ENCODE measurements at places on chromosomes 12 and 14.
A peak's percentile ranks its signal among the peaks of the same experiment; 100 is the strongest.

DNA sequence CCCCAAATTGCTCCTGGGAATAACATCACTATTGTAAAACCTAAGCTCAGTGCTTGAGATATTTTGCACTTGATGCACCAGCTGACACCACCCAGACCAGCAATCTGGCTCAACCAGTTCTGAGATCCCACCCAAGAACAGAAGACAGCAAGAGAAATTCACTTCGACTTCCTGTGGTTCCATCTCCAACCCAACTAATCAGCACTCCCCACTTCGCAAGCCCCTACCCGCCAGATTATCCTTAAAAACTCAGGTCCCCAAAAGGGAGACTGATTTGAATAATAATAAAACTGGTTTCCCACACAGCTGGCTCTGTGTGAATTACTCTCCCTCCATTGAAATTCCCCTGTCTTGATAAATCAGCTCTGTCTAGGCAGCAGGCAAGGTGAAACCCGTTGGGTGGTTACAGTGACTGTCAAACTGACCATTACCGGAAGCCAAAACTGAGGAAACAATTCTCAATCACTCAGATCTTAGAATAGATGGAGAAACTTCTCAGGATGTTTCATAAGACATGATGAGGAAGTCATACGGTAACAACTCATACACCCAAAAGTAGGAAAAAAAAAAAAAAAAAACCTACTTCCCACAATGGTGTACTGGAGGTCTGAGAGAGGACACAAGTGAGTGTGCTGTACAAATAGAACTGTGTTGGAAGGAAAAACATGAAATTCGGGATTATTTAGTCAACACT, 92.4 kb downstream of the TMTC1 start:
- no peaks in the 10 kb centered on the region for H3K4me1 ChIP-seq

- no peak overlapping the region for H3K27ac ChIP-seq
- no peaks in the 10 kb centered on the region for H3K4me1 ChIP-seq
- H3K36me3 ChIP-seq, result no peaks in the 10 kb centered on the region
Measured at GRCh38 chr12:10159280-10159679, 12.7 kb downstream of the OLR1 start.

DNA sequence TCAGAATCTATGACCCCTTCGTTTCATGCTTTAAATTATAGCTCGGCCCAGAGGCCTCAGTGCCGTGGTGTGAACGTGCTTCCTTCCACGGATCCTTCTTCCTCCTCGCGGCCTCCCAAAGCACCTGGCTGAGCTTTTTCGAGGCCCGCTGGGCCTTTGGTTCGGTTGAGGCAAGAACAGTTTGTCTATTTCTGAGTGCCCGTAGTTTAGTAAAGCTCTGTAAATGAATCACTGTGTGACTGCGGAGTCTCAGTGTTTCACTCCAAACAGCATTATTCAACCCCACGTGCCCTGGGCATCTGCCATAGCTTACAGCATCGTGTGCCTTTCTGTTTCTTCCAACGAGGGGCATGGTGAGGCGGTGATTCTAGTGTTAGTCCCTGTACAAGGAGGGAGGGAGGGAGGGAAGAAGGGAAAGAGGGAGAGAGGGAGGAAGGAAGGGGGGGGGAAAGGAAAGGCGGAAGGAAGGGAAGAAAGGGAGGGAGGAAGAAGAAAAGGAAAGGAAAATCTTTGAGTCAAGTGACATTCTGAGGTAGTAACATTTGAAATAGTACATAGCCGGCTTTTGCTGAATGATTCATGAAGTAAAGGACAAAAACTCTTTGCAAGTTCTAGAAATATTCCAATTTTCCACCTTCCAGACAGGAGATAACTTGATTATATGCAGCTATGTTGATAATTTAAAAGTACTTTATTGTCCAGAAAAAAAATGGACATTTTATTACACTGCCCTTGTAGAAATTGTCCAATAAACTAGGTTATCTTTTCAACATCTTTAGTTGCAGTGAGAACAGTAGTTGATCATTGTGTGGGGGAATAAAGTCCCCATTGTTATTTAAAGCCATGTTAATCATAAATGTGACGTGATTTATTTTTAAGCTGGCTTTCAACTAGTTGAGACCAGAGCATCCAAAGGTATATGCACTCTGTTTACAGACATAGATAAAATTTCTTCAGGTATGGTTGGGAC, 1.2 kb upstream of the TRIM9 start:
- H3K27ac ChIP-seq, result peak overlapping the region; percentile 33
- peak overlapping the region; percentile 77 for H3K4me3 ChIP-seq
- peaks cover 16% of the 10 kb centered on the region for H3K27me3 ChIP-seq
- DNase-seq, result peak; percentile 86
- peaks cover 5% of the 10 kb centered on the region for H3K4me1 ChIP-seq

- DNase-seq, result no peak
- no peak overlapping the region for H3K4me3 ChIP-seq
- no peak overlapping the region for H3K27ac ChIP-seq
- no peaks in the 10 kb centered on the region for H3K4me1 ChIP-seq
- H3K36me3 ChIP-seq, result no peaks in the 10 kb centered on the region
Measured at GRCh38 chr12:56987011-56987410, 19.3 kb downstream of the ZBTB39 start.

GRCh38 chr12:14284184-14284722, 81.2 kb upstream of the ATF7IP start:
- H3K4me3 ChIP-seq, result no peak overlapping the region
- DNase-seq, result no peak
- no peaks in the 10 kb centered on the region for H3K4me1 ChIP-seq

DNA sequence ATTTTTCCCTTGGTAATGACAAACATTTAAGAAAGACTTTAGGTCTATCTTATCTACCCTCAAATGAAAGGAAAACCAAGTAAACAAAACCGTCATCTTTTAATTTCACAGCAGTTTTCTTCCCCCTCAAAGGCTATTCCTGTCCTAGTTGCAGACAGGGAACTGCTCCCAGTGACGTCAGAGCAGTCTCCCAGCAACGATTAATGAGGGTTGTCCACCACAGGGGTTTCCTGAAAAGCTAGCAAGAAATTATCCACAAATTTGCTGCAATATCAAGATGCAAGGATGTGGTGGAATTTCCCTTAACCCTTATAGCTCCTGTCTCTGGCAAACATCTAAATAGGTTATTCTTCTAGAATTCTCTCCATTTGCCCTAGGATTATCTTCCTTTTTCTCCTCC, 89.1 kb upstream of the STAC3 start:
- no peaks in the 10 kb centered on the region for H3K27me3 ChIP-seq
- peak; percentile 77 for DNase-seq
- peaks cover 7% of the 10 kb centered on the region for H3K4me1 ChIP-seq
- H3K27ac ChIP-seq, result 0 out of 2 replicates have a peak overlapping the region, but pooled peaks have one; percentile 7
- H3K36me3 ChIP-seq, result no peaks in the 10 kb centered on the region
- no peak overlapping the region for H3K4me3 ChIP-seq

DNA sequence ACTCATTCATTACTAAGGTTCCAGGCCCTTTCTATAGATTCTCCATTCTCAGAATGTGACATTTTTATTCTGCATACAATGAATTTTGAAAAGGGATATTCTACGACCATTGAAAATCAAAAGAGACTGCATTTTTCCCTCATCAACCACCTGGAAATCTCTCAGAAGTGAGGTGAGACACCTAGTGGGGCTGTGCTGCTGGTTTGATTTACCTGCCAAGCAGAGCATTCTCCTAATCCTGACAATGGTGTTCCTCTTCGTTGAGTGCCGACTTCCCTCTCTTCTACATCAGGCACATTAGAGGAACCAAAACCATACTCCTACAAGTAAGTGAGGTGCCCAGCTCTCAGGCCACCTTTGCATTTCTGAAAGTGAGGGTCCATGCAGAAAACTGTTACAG, 14.9 kb downstream of the CKB start:
- H3K4me1 ChIP-seq, result peaks cover 6% of the 10 kb centered on the region
- H3K4me3 ChIP-seq, result no peak overlapping the region
- H3K36me3 ChIP-seq, result peaks cover 32% of the 10 kb centered on the region
- no peaks in the 10 kb centered on the region for H3K27me3 ChIP-seq
- no peak for DNase-seq

- H3K4me1 ChIP-seq, result no peaks in the 10 kb centered on the region
- no peak for DNase-seq
- H3K4me3 ChIP-seq, result no peak overlapping the region
- H3K27ac ChIP-seq, result no peak overlapping the region
Measured at GRCh38 chr12:26287671-26288381, 92.5 kb downstream of the SSPN start.

DNA sequence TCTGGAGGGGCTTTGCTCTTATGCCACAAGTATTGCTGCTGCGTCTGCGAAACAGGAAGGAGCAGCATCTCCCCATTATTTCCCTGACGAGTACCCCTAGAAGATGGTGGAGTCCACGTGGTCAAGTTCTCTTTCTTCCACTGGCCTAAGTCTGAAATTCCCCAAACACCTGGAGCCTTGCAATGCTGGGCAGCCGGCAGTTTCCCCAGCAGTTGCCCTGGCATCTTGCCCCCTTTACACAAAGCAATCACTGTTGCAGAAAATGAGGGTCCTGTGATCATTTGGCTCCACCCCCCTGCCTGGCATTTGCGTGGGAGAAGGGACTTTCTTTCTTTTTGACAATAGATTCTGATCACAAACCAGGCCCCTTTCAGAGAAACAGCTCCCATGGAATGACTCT, 56.9 kb downstream of the FOS start:
- no peaks in the 10 kb centered on the region for H3K27me3 ChIP-seq
- H3K36me3 ChIP-seq, result no peaks in the 10 kb centered on the region
- no peak overlapping the region for H3K27ac ChIP-seq
- no peak overlapping the region for H3K4me3 ChIP-seq
- DNase-seq, result no peak

- H3K27ac ChIP-seq, result no peak overlapping the region
- no peaks in the 10 kb centered on the region for H3K36me3 ChIP-seq
- no peak for DNase-seq
- no peak overlapping the region for H3K4me3 ChIP-seq
- no peaks in the 10 kb centered on the region for H3K27me3 ChIP-seq
- H3K4me1 ChIP-seq, result no peaks in the 10 kb centered on the region
Measured at GRCh38 chr12:24015833-24016160, 66.3 kb upstream of the SOX5 start.

GRCh38 chr12:650983-651382, 12.3 kb downstream of the NINJ2 start:
- H3K4me3 ChIP-seq, result no peak overlapping the region
- no peak overlapping the region for H3K27ac ChIP-seq
- peaks cover 14% of the 10 kb centered on the region for H3K4me1 ChIP-seq
- H3K36me3 ChIP-seq, result no peaks in the 10 kb centered on the region

GRCh38 chr12:107875786-107876185, 101.3 kb downstream of the ASCL4 start:
- H3K27me3 ChIP-seq, result peaks cover 11% of the 10 kb centered on the region
- H3K4me3 ChIP-seq, result no peak overlapping the region
- no peaks in the 10 kb centered on the region for H3K36me3 ChIP-seq
- H3K4me1 ChIP-seq, result no peaks in the 10 kb centered on the region
- no peak for DNase-seq

GRCh38 chr12:132021965-132022364, 72.2 kb downstream of the EP400 start:
- no peak overlapping the region for H3K27ac ChIP-seq
- H3K4me1 ChIP-seq, result no peaks in the 10 kb centered on the region
- no peaks in the 10 kb centered on the region for H3K27me3 ChIP-seq
- DNase-seq, result peak; percentile 9
- H3K4me3 ChIP-seq, result no peak overlapping the region

DNA sequence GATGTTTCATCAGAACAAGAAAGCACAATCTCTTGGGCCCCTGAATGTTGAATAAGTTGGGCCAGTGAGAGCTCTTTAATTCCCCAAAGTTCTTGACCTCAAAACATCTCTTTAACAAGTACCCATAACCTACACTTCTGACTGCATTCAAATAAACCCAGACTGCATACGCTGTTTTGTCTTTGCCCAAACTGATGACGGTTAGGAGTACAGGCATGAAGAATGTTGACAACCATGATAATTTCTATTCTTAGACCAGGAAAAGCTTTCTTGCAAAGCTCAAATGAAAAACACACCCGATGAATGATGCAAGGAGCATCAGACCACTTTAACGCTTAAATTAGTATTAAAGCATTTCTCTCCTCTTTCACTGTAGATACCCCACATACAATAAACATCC, 11.7 kb upstream of the RAB3IP start:
- H3K4me3 ChIP-seq, result no peak overlapping the region
- no peaks in the 10 kb centered on the region for H3K4me1 ChIP-seq
- H3K36me3 ChIP-seq, result no peaks in the 10 kb centered on the region

GRCh38 chr12:102910792-102911191, 6.3 kb downstream of the PAH start:
- no peak overlapping the region for H3K4me3 ChIP-seq
- no peak for DNase-seq
- H3K27me3 ChIP-seq, result no peaks in the 10 kb centered on the region
- no peaks in the 10 kb centered on the region for H3K4me1 ChIP-seq
- no peaks in the 10 kb centered on the region for H3K36me3 ChIP-seq

- no peaks in the 10 kb centered on the region for H3K27me3 ChIP-seq
- no peak overlapping the region for H3K4me3 ChIP-seq
- H3K4me1 ChIP-seq, result no peaks in the 10 kb centered on the region
- no peak overlapping the region for H3K27ac ChIP-seq
- DNase-seq, result no peak
Measured at GRCh38 chr14:99560922-99561683, 42.9 kb downstream of the CCDC85C start.

GRCh38 chr14:20971705-20972021, 16.4 kb downstream of the RNASE2 start:
- H3K4me3 ChIP-seq, result peak overlapping the region; percentile 81
- peaks cover 8% of the 10 kb centered on the region for H3K4me1 ChIP-seq
- H3K36me3 ChIP-seq, result no peaks in the 10 kb centered on the region
- H3K27ac ChIP-seq, result no peak overlapping the region
- H3K27me3 ChIP-seq, result peaks cover 7% of the 10 kb centered on the region
- DNase-seq, result no peak

GRCh38 chr12:51403681-51404136, 12.5 kb upstream of the GALNT6 start:
- H3K27ac ChIP-seq, result no peak overlapping the region
- no peaks in the 10 kb centered on the region for H3K36me3 ChIP-seq
- no peak for DNase-seq
- H3K27me3 ChIP-seq, result no peaks in the 10 kb centered on the region
- no peak overlapping the region for H3K4me3 ChIP-seq
- no peaks in the 10 kb centered on the region for H3K4me1 ChIP-seq

GRCh38 chr12:113524495-113524894, 52.8 kb upstream of the LHX5 start:
- H3K4me3 ChIP-seq, result no peak overlapping the region
- H3K4me1 ChIP-seq, result no peaks in the 10 kb centered on the region
- no peak overlapping the region for H3K27ac ChIP-seq
- H3K27me3 ChIP-seq, result peaks cover 30% of the 10 kb centered on the region
- no peaks in the 10 kb centered on the region for H3K36me3 ChIP-seq
- DNase-seq, result no peak

- H3K27me3 ChIP-seq, result no peaks in the 10 kb centered on the region
- DNase-seq, result no peak
- H3K36me3 ChIP-seq, result no peaks in the 10 kb centered on the region
- no peak overlapping the region for H3K27ac ChIP-seq
Measured at GRCh38 chr12:130835011-130835410, 4.0 kb downstream of the STX2 start.
